Thoracic aorta (tissue), 2 donors: ENCODE measurements at places on chromosomes 13 and 19. TPM values are rescaled to one million over a fixed set of nuclear protein-coding genes. Genes with fewer than 3 reads are reported as not detected.
A peak's percentile ranks its signal among the peaks of the same experiment; 100 is the strongest.

The GRIN2D gene
- 0.68 TPM for total RNA-seq

GRCh38 chr13:110630566-110631119 is 15.3 kb downstream of the NAXD start:
- no peak overlapping the region for H3K4me3 ChIP-seq
- H3K27ac ChIP-seq = no peak overlapping the region
- H3K4me1 ChIP-seq = no peaks in the 10 kb centered on the region
- no peak for DNase-seq
- H3K36me3 ChIP-seq = peaks cover 31% of the 10 kb centered on the region

The SOHLH2 gene
- not detected for total RNA-seq

The NLRP5 gene
- not detected for total RNA-seq

The ZNF726 gene
- 0.63 TPM for total RNA-seq

The POMP gene
- total RNA-seq = 45.1 TPM

- no peak overlapping the region for H3K27ac ChIP-seq
- no peaks in the 10 kb centered on the region for H3K36me3 ChIP-seq
- peaks cover 23% of the 10 kb centered on the region for H3K4me1 ChIP-seq
- no peak overlapping the region for H3K4me3 ChIP-seq
- DNase-seq = no peak
Observed at GRCh38 chr13:71863254-71863865, 3.6 kb downstream of the DACH1 start.

The SLAIN1 gene
- total RNA-seq = 12.9 TPM

The ADGRE3 gene
- not detected for total RNA-seq

DNA sequence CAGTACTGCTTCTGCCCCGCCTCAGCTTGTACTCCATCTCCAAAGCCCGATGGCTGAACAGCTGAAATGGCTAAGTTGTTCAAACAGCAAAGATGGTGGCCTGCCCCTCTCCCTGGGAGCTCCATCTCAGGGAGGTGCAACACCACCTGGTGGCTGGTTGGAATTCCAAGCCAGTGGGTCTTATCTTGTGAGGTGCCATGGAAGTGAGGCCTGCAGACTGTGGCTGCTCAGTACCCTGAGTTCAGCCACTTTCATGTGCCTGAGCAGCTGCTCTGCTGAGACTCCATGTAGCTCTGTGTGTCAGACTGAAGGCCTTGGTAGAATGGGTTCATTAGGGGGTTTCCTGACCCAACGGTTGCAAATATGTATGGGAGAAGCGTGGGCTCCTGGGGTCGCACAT is 67.3 kb upstream of the SPRY2 start:
- no peak overlapping the region for H3K4me3 ChIP-seq
- H3K27ac ChIP-seq = no peak overlapping the region
- DNase-seq = no peak
- no peaks in the 10 kb centered on the region for H3K36me3 ChIP-seq
- H3K27me3 ChIP-seq = no peaks in the 10 kb centered on the region
- no peaks in the 10 kb centered on the region for H3K4me1 ChIP-seq

The ADGRE1 gene
- total RNA-seq = 0.41 TPM

- DNase-seq = no peak
- no peak overlapping the region for H3K27ac ChIP-seq
- no peaks in the 10 kb centered on the region for H3K4me1 ChIP-seq
- no peak overlapping the region for H3K4me3 ChIP-seq
- H3K36me3 ChIP-seq = no peaks in the 10 kb centered on the region
- H3K27me3 ChIP-seq = no peaks in the 10 kb centered on the region
Observed at GRCh38 chr19:32567486-32567885, 13.5 kb upstream of the PDCD5 start.

- H3K4me3 ChIP-seq = no peak overlapping the region
- H3K36me3 ChIP-seq = no peaks in the 10 kb centered on the region
- no peaks in the 10 kb centered on the region for H3K4me1 ChIP-seq
- H3K27ac ChIP-seq = no peak overlapping the region
Observed at GRCh38 chr19:13269348-13269747, 119.1 kb downstream of the IER2 start.

The SLC8A2 gene
- not detected for total RNA-seq

- no peaks in the 10 kb centered on the region for H3K36me3 ChIP-seq
- no peaks in the 10 kb centered on the region for H3K4me1 ChIP-seq
- peak overlapping the region; percentile 48 for H3K4me3 ChIP-seq
- no peak for DNase-seq
- no peak overlapping the region for H3K27ac ChIP-seq
Observed at GRCh38 chr19:12867120-12868099, 13.8 kb downstream of the DNASE2 start.

GRCh38 chr19:56114778-56115110 is 6.4 kb downstream of the ZNF787 start:
- H3K27me3 ChIP-seq = no peaks in the 10 kb centered on the region
- H3K4me1 ChIP-seq = peaks cover 22% of the 10 kb centered on the region
- H3K4me3 ChIP-seq = no peak overlapping the region
- no peak for DNase-seq
- H3K27ac ChIP-seq = no peak overlapping the region

The ZNF730 gene
- not detected for total RNA-seq

The ZNF560 gene
- not detected for total RNA-seq

The KIR2DL1 gene
- total RNA-seq = not detected

The RAP2A gene
- total RNA-seq = 31.0 TPM
